Activated CD8-positive, alpha-beta T cell treated with anti-CD3 and anti-CD28 coated beads, Interleukin-2, amount 10 ng/mL, durations not matched to agents 7 days and 5 days (primary cell): ENCODE measurements at places on chromosomes 5 and 9. TPM values are rescaled to one million over a fixed set of nuclear protein-coding genes. Genes with fewer than 3 reads are reported as not detected.
A peak's percentile ranks its signal among the peaks of the same experiment; 100 is the strongest.

- DNase-seq, result no peak
These were observed 39.2 kb upstream of the LURAP1L start for GRCh38 chr9:12735665-12736064.

GRCh38 chr9:120579139-120580050 lies 572 bp downstream of the CDK5RAP2 start:
- DNase-seq, result no peak

TLX3 gene
- not detected for total RNA-seq

GRCh38 chr5:35384658-35385057 lies 154.4 kb upstream of the PRLR start:
- DNase-seq, result no peak

MAMDC2 gene
- total RNA-seq, result not detected

- no peak for DNase-seq
These were observed 5.8 kb downstream of the ADAMTS19 start for GRCh38 chr5:129465776-129466344.

DNA sequence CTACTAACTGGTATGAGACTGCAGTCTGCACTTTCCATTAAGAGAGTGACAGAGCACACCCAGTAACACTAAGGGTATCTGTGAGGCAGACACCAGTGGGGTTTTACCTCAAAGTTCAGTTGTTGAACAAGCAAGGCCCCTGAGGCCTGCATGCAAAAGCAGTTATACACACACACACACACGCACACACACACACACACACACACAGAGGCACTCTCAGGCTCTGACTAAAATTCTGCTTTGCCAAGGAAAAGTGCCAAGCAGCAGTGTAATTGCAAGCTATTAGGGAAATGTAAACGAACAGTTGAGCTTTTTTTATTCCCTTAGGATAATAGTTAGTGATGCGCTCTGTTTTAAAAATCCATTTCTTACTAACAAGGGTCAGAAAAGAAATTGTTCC lies 377.1 kb downstream of the SPOCK1 start:
- no peak for DNase-seq

DNA sequence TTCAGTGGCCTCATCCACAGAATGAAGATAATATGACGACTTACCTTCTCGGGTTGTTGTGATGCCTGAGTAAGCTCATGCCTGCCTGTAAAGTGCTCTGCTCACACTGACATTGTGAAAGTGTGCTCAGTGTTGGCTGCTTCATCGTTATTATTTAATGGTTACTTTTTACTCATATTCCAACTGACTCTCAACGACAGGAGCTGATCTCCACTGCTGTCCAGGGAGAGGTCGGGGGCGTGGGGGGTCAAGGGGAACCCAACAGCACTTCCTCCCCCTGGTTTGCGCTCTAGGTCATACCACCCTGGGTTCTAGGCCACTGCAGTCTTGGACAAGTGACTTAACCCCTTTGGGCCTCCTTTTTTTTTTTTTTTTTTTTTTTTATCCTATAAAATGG lies 52.9 kb upstream of the ANGPTL2 start:
- no peak for DNase-seq

DNA sequence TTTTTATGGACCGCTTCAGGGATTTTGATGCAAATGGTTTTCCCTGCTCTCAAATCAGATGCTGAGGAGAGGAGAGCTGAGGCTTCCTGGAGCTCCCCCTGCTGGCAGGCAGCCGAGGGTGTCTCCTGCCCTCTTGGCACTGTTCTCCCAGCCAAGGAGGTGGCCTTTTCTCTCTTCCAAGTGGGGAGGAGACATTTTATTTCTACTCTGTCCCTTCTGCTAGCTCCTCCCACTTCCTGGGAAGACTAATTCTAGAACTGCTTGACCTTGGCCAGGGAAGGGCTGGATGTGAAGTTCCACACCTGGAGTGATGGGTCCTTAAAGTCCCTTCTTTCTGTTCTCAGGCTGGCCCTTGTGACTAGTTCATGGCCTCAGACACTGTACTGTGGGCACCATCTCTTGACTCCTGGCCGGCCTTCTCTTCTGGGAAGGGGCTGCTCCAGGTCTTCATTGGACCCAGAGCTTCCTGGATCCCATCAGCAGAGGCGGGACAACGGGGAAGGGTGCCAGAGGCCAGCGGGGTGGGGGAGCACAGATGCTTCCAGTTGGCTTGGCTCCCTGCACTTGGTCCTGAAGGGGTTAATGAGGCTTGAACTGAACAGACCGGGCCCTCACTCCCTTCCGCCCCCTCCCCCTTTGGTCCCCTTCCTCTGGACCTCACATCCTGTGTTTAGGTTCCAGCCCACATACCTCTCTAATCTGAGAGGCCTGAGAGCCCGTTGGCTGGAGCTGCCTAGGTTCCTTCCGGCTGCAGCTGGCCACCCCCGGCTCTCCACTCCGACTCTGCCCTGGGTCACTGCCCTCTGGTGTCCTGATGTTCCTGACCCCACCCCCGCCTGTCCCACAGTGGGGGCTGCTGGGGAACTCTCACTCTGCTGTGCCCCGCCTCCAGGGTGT lies 32.1 kb downstream of the PTPA start:
- peak; percentile 82 for DNase-seq

FAM153A gene
- 14.3 TPM for total RNA-seq

BAAT gene
- not detected for total RNA-seq

DNA sequence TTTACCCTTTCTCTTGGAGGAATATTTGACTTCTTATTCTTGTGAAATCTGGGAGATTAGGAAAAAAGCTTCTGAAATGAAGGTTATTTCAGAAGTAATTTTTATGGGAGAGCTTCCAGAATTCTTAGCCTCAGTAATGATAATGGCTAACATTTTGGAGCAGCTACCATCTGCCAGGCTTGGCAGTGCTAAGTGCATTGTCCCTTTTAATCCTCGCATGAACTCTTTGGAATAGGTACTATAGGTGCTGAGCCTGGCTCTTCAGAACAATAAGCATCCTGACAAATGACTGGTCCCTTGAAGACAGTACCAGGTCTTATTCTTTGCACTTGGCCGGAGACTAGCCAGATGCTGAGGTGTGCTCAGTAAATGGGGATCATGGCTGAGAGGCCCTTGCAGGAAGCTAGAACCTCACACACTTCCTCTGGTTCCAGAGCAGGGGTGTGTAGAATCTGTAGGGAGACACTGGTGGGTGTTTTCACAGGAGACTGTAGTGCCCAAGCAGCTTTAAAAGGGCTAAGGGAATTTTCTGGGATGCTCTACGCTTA lies 90.7 kb downstream of the RCL1 start:
- no peak for DNase-seq

DNA sequence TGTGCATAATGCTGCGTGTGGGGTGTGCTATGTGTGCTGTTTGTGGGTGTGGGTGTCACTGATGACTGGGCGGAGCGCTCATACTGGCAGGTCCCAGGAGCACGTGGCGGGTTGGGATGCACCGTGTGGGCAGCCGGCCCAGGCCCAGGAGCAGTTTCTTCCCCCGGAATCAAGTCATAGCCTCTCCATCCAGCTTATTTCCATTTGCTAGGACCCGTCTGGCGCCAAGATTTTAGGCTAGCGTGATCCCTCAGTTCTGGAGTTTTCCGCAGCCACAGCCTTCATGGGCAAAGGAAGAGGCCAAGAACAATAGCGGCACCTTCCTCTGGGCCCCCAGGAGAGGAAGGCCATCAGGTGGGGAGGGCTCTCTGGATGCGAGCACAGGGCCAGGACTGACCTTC lies 43.3 kb upstream of the NEURL1B start:
- DNase-seq, result no peak

GRCh38 chr5:1460054-1460682 lies 14.9 kb upstream of the SLC6A3 start:
- no peak for DNase-seq

SEMA6A gene
- total RNA-seq, result not detected

DNA sequence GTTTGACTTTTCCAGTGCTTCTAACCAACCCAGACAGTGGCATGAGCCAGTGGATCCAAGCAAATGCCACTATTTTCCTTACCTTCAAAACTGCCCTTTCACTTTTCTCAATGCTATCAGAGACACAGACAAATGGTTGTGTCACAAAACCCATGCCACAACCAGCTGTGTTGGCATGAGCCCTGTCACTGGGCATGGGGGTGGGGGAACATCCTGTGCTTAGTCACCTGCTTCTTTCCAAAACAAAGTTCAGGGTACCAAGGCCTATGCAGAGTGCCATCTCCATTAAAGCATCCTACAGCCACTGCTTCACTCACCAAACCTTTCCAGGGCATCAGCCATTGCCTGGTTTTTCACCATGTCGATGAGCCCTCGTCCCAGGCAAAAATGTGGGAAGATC lies 30.1 kb downstream of the NIPSNAP3B start:
- no peak for DNase-seq

- no peak for DNase-seq
These were observed 185.8 kb downstream of the KCTD16 start for GRCh38 chr5:144356489-144356888.

GRCh38 chr5:62779010-62779422 lies 200.4 kb downstream of the LRRC70 start:
- DNase-seq, result no peak

SPOCK1 gene
- not detected for total RNA-seq

- no peak for DNase-seq
These were observed 14.9 kb upstream of the FEM1C start for GRCh38 chr5:115559524-115559923.

DNA sequence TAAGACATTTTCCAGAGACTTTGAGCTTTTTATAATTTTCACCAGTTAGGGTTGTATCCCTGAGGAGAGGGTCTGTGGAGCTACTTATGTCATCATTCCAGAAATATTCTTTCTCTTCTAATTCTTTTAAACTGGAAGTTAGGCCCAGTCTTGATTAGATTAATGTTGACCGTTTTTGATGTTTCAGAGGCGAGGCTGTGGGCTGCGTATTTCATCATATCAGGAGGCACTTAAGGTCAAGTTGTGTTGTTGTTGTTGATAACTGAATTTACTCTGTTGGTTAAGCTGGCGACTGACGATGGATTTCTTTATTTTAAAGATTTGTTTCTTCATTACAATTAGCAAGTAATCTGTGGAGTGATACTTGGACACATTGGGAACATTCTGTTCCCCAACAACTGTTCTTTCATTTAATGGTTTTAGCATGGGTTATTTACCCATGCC lies 20.1 kb downstream of the IPO11 start:
- DNase-seq, result no peak

DNA sequence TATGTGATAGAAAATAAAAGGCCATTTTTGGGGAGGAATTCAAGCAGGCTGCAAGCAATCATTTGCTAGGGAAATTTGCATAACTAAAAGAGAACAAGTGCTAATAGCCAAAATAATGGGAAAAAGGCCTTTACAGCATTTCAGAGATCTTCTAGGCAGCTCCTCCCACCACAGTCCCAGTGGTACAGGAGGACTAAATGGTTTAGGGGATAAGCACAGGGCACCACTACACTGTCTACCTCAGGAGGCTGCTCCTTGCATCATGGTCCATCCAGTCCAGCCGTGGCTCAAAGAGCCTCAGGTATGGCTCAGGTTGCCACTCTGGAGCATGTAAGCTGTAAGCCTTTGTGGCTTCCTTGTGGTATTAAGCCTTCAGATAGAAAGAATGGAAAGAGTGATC lies 485.6 kb downstream of the PDE4D start:
- DNase-seq, result no peak

NSG2 gene
- not detected for total RNA-seq

IFNA13 gene
- total RNA-seq, result not detected

- DNase-seq, result no peak
These were observed 68.1 kb upstream of the SPIN1 start for GRCh38 chr9:88319936-88320747.

GRCh38 chr5:150129813-150130492 lies 25.7 kb downstream of the PDGFRB start:
- peak; percentile 72 for DNase-seq

PCDHA11 gene
- not detected for total RNA-seq

ZBTB43 gene
- 19.1 TPM for total RNA-seq

GRCh38 chr9:94703488-94704140 lies 22.9 kb upstream of the AOPEP start:
- no peak for DNase-seq

GRCh38 chr9:89862316-89862715 lies 257.5 kb downstream of the GADD45G start:
- no peak for DNase-seq

- DNase-seq, result no peak
These were observed 55.7 kb downstream of the LIFR start for GRCh38 chr5:38500573-38501260.

DNA sequence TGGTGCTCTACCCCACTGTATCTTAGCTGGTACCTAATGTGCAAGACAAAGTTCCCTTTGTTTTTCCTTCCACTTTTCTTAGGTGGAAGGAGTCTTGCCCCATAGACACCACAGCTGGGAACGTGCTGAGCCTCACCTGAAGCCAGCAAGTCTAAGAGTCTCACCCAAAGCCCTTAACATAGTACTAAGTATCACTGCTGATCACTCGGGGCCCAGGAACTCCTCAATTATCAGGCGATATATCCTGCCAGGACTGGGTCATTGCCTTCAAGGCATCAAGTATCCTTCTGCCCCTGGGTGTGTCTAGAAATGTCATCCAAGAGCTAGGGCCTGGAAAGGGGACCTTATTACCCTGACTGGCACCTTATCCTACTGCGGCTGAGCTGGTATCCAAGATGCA lies 123.9 kb downstream of the PTPRD start:
- DNase-seq, result no peak

GRCh38 chr9:123495731-123496130 lies 139.7 kb downstream of the CRB2 start:
- DNase-seq, result no peak

SPINK6 gene
- total RNA-seq, result not detected

GRCh38 chr9:73402081-73403028 lies 250.7 kb downstream of the ANXA1 start:
- DNase-seq, result no peak

TUSC1 gene
- total RNA-seq, result 0.10 TPM

GRCh38 chr9:124480621-124480981 lies 26.6 kb downstream of the NR5A1 start:
- DNase-seq, result peak; percentile 26

DNA sequence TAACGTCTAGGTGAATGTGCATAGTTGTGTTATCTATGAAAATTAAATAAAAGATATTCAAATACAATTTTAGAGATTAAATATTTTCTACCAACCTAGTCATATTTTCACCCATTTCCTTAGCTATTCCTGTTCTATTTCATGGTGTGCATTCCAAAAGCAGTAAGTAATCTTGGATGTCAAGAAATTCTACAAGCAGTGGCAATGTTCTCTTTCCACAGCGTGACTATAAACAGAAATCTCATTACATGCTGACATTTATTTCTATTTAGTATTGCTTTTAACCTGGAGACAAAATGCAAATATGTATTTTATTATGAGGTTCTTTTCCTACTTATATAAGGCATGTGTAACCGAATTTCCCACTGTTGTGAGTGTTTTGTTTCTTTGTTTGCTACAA lies 510.0 kb downstream of the ACTL7B start:
- DNase-seq, result no peak

ADAMTS6 gene
- 3.4 TPM for total RNA-seq
